ENCODE measurements at places on chromosomes 2 and 18.

- DNase-seq = no peak
Observed at GRCh38 chr2:34291076-34291475, 692.0 kb upstream of the FAM98A start.

DNA sequence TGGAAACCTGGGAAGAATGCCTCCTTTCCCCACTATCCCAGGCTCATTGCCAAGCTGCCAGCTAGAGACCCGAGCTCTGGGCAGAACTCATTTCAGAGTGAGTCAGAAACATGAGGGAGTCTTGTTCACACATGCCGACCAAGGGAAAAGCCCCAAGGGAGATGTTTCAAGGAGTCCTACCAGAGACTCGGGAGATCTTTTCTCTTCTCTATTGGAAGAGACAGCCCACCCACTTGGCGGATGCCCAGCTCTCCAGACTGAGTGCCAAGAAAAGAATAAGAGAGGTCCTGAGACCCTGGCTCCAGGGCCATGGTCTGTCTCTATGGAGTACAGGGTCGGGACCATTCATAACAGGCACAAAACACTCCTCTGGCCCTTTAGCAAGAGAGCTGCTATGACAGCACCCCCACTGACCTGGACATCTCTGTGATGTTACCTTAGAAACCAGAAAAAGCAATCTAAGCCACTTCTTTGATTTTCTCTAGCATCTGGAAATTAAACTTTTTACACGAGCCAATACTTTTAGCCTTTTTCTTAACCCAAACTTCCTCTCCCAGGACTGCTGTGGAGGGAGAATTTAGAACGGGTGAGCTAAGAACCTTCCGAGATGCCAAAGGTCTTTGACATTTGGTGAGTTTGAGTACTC lies 18.5 kb upstream of the IGFBP5 start:
- no peak for DNase-seq

DNA sequence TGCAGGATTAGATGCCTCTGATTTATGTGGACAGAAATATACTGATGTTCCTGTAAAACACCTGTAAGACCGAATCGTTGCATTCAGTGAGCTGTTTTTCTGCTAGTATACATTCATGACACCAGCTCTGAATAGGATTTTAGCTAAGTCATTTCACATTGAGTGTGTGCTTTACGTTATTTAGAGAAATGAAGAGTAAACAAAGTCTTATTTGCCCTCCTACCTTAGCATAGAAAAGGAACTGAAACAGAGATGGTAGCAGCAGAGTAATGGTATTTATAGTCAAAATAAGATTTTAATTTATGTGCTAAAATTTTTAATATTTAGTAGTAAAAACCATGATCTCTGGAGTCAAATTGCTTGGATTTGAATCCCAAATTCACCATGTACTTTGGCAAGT lies 168.0 kb downstream of the CERS6 start:
- no peak for DNase-seq

DNA sequence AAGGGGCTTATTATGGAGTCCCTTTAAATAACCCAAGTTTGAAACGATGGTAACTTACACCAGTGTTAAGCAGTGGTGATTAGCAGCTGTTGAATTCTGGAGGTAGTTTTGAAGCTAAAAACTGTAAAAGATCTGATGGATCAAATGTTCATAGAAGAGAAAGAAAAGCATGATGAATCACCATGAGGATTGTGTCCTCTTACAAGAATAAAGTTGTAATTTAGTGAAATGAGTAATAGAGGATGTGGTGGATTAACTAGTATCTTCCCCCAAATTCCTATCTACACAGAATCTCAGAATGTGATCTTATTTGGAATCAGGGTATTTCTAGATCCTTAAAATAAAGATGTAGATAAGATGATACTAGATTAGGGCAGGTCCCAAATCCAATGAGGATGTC lies 1138.2 kb upstream of the TMEFF2 start:
- DNase-seq = no peak

- DNase-seq = no peak
Observed at GRCh38 chr2:120435671-120436459, 89.9 kb downstream of the INHBB start.

DNA sequence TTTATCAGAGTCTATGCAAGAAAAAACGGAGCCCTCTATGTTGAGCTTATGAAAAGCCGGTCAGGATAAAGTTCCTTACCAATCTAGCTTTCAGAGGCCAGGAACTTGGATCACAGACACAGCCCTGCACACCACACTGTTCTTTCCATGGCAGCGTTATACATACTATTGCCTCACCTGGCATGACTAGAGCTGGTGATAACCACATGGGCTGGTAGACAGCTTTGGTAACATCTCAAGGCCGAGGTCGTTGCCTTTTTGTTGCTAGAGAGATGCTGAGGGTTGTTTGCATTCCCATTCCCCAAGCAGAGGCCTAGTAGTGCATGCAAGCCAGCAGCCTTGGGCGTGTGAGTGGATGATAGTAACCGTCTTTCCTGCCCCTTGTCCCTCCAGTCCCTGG lies 78.0 kb downstream of the ITGB1BP1 start:
- no peak for DNase-seq

- DNase-seq = no peak
Observed at GRCh38 chr18:55382277-55382805, 205.7 kb downstream of the TCF4 start.

GRCh38 chr18:58405107-58405898 lies 223.6 kb downstream of the ALPK2 start:
- no peak for DNase-seq

DNA sequence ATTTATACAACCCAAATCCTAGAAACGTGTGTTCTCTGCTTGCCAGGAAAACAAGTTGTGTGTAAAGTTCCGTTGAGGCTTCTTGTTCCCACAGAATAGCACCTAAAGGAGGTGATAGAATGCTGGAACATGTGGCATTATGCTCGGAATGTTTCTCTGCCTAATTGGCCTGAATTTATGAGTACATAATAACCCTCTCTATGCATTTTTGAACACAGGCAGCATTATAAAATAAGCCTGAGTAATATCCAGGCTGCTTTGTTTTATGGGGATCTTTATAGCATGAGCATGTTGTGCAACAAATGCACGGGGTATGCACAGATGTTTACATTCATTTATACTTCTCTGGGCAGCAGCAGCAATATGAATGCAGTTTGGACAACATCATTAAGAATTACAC lies 385.7 kb downstream of the MBD2 start:
- DNase-seq = no peak

DNA sequence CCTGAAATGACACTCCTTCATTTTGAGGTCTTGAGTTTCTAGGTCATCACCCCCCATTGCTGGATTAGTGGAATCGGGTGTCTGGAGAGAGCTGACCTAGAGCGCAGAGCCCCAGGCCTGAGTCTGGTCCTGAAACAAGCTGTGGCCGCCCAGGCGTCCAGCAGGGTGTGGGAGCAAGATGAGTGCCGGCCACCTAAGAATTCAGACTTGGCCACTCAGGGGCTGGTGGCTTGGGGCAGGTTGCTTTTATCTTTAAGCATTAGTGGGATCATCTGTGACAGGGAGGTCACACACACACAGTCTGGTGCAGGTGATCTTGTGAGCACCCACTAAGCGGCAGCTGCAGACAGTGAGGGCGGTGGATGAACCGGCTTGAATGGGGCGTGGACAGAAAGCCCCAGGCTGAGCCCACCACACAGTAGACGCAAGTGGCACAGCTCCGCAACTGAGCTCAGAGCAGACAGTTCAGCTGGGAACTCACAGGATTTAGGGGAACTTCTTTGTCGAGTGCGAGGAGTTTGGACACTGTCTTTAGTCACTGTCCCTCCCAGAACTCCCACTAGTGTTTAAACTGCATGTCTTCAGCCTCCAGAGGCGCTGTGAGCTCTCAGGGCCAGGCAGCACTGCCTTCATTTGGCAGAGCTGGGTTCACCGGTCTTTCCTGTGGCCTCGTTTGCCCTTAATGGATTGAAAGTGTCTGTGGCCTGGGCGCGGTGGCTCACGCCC lies 21.5 kb downstream of the ITGB1BP1 start:
- DNase-seq = no peak

DNA sequence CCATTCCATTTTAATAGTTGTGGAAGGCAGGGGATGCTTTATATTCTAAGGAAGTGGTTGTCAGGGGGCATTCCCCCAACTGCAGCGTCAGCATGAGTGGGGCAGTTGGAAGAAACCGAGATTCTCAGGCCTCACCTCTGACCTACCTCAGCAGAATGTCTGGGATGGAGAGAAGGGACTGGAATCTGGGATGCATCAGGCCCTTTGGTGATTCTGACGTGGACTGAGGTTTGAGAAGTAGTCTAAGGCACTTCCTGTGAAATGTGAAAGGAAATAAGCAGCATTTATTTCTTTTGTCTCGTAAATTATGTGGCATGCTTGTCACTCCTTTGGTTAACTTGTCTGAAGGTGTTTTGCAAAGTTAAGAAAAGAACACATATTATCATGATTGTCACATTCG lies 540.7 kb upstream of the NETO1 start:
- DNase-seq = no peak

- no peak for DNase-seq
Observed at GRCh38 chr2:138298900-138299299, 202.7 kb upstream of the SPOPL start.

DNA sequence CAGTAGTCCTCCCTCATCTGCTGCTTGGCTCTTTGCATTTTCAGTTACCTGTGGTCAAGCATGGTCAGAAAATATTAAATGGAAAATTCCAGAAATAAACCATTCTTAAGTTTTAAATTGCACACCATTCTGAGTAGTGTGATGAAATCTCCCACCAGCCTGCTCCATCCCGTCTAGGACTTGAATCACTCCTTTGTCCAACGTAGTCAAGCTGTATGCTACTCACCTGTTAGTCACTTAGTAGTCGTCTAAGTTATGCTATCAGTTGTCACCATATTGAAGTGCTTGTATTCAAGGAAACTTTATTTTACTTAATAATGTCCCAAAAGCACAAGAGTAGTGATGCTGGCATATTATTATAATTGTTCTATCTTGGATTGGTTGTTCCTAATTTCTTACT lies 172.5 kb downstream of the FIGN start:
- no peak for DNase-seq

- DNase-seq = no peak
Observed at GRCh38 chr2:15498554-15498953, 62.6 kb downstream of the NBAS start.

DNA sequence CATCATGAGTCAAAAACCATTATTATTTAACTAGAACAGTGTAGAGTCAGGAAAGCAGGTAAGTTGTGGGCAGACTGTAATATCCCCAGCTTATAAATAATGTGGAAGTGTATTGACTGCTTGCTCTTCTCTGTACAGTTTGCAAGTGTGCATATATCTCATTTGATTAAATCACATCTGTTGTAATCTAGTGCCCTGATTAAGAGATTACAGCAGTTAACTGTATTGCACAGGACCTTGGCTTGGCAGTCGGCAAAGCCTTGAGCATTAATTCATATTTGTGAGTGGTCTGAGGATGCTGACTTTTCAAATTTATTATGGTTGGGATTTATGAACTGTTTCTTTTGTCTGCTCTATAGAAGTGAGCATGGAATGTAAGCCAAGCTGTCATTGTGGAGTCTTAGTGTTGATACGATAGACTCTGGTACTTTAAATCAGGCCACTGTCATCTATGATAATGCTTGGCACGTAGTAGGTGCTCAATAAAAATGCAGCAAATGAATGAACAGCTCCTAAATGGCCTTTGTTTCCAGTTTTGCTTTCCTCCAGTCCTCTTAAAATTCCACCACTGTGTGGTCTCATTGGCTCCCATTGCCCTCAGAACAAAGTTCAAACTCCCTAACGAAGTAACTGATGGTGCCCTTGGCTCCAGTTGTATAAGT lies 48.3 kb downstream of the RAB31 start:
- no peak for DNase-seq

- no peak for DNase-seq
Observed at GRCh38 chr2:19046986-19047780, 311.2 kb downstream of the OSR1 start.

- no peak for DNase-seq
Observed at GRCh38 chr18:55779691-55780585, 191.9 kb upstream of the TCF4 start.

DNA sequence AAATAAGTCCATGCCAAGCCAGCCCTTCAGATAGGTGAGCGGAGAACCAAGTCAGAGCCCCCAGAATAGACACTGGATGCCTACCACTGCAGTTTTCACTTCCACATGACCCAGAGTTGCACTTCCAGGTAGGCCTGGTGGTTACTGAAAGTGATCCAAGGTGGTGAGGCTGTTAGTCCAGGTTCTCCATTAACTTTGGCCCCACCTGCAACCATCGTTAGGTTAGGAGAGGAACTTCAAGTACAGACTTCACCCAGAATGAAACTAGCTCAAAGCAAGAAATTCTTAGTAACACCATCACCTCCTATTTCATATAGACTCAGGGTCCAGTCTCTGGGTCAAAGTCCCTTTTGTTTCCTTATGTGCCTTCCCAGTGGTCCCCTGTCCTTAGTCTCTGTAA lies 293.1 kb upstream of the ID2 start:
- DNase-seq = no peak

DNA sequence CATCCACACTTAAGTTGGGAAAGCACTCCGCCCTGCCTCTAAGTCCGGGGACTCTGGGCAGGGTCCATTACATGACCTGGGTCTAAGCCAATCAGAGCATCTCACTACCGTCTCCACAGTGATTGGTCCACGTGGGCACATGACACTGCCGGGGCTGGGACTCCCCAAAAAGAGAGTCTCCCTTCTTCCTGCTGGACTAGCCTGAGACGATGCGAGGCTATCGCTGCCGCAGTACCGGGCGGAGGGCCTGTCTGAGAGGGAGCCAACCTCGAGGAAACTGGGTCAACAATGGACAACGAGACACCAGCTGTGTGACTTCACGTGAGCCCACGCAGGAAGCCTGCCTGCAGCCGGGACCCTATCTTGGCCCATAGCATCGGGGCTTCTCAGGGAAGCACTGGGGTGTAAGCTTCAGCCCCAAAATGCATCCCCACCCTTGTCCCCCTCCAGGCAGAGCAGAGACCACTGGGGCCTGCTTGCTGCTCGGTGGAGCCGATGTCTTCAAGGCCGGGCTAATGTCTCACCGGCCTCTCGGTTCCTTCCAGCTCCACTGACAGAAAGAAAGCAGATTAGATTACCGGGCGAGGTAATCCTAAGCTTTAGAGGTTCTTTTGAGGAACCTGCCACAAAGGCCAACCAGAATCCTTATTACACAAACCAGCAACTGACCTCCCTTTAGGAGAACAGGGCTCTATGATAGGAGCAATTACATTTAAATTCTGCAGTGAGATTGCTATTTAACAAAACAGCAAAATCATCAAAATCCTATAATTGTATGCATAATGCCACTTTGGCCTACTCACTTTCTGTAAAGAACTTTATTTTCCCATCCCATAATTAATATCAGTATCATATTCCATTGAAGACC lies 21.3 kb upstream of the COPS8 start:
- no peak for DNase-seq

GRCh38 chr2:152743002-152743401 lies 24.6 kb downstream of the ARL6IP6 start:
- DNase-seq = no peak

DNA sequence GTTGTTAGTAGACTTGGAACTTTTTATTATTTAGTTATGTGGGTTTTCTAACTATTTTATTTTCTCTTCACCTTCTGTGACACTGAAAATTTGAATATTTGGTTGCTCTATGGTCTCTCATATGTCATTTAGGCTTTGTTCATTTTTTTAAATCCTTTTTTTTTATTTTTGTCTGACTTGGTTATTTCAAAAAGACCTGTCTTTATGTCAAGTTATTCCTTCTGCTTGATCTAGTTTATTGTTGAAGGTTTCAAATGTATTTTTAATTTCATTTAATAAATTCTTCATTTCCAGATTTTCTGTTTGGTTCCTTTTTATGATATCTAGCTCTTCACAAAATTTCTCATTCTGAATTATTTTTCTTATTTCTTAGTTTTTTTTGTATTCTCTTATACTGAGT lies 160.6 kb upstream of the ATP5MC3 start:
- no peak for DNase-seq

Data from D721Med (cell line).